ENCODE measurements at places on chromosomes 2 and 18.

GRCh38 chr18:10247742-10248082 is 206.7 kb upstream of the APCDD1 start:
- DNase-seq: no peak

DNA sequence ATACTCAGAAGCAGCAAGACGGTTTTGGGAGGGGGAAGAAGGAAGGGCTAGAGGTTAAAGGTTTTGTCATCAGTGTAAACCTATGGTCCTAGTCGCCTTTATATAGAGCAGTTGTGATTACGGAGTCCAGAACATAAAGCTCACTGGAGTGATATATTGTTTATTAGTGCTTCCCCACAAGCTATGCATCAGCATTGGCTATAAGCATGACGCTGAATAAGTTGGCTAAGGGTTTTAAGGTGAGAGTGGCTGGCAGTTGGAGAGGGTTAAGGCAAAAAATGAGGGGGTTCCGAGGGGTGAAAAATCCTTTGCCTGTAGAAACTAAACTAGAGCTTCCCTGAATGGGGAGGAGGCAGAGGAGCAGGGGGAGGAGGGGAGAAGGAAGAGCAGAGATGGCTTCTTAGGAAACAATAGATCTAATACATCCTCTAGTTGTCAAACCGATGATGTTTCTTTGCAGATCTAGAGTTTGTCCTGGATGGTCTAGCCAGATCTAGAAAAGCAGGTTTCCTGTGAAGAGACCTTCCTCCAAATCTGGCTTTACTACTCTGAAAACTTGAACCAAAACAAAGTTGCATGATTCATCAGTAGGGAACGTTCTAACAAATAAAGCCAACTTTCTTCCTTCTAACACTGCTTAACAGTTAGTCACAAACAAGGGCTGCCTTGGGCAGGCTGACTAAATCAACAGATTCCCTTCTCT is 2.5 kb downstream of the KLF7 start:
- DNase-seq: no peak

- no peak for DNase-seq
Observed at GRCh38 chr2:205651719-205652118, 30.6 kb upstream of the NRP2 start.

- no peak for DNase-seq
Observed at GRCh38 chr2:189096769-189097447, 82.7 kb downstream of the COL5A2 start.

DNA sequence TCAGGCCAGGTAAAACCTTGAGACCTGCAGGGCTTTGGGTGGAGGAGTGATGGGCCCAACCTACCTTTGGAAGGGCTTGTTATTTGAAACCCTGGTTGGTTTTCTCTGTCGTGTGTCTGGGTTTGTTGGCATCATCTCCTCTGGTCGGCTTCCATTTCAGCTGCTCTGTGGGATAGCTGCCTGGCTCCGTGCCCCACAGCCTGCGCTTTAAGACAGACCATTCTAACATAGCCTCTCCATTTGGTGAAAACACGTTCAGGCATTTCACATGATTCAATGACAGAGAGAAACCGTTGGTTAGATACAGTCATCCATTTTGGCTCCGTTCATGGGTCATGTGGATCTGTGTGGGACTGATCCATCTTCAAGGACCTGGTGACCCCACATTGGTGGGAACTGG is 37.0 kb upstream of the LYPD6B start:
- no peak for DNase-seq

GRCh38 chr18:32607816-32608215 is 137.1 kb upstream of the GAREM1 start:
- DNase-seq: no peak

- DNase-seq: no peak
Observed at GRCh38 chr18:2240311-2240705, 331.0 kb downstream of the METTL4 start.

DNA sequence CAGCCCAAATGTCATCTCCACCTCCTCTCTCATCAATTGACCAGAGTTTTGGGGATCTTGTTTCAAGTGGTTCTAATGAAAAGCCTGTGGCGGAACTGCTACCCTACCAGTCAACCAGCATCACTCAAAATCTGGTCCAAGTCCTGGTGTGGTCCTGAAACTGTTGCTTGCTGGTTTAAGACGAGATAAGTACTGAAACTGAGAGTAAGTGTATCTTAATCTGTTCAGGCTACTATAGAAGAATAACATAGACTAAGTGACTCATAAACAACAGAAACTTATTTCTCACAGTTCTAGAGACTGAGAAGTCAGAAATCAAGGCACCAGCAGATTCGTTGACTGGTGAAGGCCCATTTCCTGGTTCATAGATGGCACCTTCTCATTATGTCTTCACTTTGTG is 879 bp upstream of the GALNT5 start:
- DNase-seq: no peak

GRCh38 chr2:157868993-157869392 is 7.1 kb downstream of the ACVR1 start:
- no peak for DNase-seq

DNA sequence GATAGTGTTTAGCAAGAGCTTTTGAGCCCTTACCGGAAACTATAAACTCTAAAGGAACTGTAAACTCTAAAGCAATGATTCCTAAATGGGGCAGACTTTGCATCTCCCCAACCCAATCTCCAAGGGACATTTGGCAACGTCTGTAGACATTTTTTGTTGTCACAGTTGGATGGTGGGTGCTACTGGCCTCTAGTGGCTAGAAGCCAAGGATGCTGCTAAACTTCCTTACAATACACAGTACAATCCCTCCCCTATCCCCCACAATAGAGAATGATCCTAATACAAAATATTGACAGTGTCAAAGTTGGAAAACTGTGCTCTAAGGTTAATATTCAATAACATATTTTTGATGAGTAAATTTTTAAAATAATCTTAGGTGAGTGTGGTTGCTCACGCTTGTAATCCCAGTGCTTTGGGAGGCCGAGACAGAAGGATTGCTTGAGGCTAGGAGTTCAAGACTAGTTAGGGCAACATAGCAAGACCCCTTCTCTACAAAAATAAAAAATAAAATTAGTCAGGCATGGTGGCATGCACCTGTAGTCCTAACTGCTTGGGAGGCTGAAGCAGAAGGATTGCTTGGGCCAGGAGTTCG is 66.7 kb downstream of the PTPN4 start:
- DNase-seq: no peak

- DNase-seq: no peak
Observed at GRCh38 chr2:232894746-232895145, 24.7 kb downstream of the SNORC start.

- no peak for DNase-seq
Observed at GRCh38 chr2:109500910-109501309, 112.9 kb downstream of the SEPTIN10 start.

DNA sequence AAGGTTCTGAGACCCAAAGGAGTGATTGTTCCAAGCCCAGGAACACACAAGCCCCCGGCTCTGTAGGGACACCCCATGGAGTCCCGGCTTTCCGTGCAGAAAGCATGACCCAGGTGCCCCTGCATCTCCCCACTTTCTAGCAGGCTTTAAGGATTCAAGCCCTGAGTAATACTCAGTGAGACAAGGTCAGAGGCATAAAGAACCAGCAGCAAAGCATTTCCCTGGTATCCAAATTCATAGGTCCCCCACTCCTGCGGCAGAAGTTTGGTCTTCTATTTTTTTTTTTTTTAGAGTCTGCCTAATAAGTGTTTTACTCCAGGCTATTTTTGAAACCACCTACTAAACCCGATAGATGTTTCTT is 16.3 kb downstream of the TSHZ1 start:
- no peak for DNase-seq

GRCh38 chr2:207135340-207135739 is 30.4 kb downstream of the KLF7 start:
- no peak for DNase-seq

DNA sequence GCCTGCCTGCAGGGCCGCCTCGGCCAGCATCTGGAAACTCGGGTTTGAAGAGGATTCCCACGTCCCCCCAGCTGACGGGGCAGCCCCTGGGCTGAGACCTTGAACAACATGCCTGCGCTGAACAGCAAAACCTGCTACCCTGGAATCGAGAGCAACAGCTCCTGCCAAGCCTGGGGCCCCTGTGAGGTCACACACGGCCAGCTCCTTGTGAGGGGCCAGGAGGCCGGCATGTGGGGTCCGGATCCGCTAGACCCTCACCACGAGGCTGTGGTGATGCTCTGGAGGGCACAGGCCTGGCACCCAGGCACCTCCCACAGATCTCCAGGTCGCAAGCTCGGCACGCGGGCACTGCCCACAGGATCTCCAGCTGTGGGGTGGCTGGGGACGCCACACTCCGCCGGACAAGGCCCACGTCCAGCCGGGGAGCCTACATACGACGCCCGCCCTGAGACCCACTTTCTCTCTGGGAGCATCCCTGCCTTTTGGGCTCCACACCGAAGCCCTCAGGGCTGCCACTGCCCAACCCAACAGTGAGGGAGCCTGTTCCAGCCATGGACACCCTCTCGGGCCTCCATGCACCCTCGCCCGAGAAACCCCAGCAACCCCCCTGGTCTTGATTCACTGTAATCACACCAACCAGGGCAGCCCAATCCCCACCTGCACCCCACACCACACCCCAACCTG is 34.1 kb downstream of the SLC66A2 start:
- no peak for DNase-seq

GRCh38 chr2:203811491-203812221 is 55.9 kb upstream of the CTLA4 start:
- peak; percentile 63 for DNase-seq

GRCh38 chr2:144718376-144718775 is 198.5 kb upstream of the ZEB2 start:
- no peak for DNase-seq

GRCh38 chr2:24015562-24016375 is 5.9 kb downstream of the MFSD2B start:
- no peak for DNase-seq

- peak; percentile 58 for DNase-seq
Observed at GRCh38 chr2:9565436-9566153, 10.0 kb upstream of the ADAM17 start.

DNA sequence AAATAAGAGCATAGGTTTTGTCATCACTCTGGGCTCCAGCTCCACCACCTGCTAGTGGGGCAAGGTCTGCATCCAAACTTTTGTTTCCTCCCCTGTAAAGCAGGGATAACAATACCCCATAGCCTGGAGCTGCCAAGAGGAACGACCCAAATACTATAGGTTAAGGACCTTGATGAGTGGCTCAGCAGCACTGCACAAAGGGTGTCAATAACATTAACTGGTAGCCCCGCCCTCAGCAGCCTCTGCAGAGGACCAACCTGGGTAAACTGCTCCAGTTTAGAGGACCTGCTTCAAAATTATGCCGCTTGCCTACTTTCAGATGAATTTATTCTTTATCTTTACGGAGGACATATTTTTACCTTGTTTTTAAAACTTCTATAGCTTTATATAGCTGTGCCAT is 65.8 kb upstream of the RIOK3 start:
- no peak for DNase-seq

GRCh38 chr2:210577263-210578071 is 21.1 kb downstream of the CPS1 start:
- DNase-seq: no peak

GRCh38 chr2:44955593-44956392 is 14.3 kb downstream of the SIX3 start:
- peak; percentile 67 for DNase-seq

DNA sequence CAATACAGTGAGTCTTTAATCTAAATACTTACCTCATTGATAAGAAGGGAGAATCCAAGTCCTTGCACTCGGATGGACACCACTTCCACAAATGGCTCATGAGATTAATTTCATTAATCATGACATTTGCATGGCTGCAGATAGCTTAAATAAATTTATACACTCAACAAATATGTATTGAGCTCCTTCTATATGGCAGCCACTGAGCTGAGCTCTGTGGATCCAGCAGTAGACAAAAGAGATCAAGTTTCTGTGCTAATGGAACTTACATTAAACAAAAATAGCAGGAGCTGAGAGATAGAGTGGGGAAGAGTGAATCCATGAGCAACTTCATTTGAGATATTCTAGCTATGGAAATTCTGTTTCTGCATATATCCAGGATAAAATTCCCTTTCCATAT is 44.4 kb downstream of the RAB27B start:
- DNase-seq: no peak

- DNase-seq: no peak
Observed at GRCh38 chr18:79424880-79425568, 29.3 kb downstream of the NFATC1 start.

DNA sequence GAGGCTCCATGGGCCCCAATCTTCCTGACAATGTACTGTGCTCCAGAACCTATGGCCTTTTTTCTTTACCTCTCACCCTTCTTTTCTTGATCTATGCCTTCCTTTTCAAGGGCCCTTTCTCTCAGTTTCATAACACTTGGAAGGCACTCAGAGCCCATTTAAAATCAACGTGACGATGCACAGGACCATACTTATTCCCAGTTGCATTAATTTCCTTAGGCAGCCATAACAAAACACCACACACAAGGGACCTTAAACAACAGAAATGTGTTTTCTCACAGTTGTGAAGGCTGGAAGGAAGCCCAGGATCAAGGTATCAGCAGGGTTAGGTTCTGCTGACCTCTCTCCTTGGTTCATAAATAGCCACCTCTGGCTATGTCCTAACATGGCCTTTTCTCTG is 414.0 kb upstream of the TNP1 start:
- no peak for DNase-seq

DNA sequence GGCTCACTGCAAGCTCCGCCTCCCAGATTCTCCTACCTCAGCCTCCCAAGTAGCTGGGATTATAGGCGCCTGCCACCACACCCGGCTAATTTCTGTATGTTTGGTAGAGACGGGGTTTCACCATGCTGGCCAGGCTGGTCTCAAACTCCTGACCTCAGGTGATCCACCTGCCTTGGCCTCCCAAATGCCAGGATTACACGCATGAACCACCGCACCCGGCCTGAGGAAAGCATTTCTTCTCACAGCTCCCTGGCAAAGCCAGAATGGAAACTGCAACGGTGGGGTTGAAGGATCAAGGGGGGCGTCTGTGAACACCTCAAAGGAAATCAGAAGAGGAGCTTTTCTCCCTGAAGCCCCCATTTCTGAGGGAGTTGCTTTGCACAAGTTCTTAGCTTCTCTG is 11.2 kb upstream of the TEX51 start:
- DNase-seq: no peak

GRCh38 chr18:70243131-70243929 is 37.8 kb upstream of the RTTN start:
- no peak for DNase-seq

DNA sequence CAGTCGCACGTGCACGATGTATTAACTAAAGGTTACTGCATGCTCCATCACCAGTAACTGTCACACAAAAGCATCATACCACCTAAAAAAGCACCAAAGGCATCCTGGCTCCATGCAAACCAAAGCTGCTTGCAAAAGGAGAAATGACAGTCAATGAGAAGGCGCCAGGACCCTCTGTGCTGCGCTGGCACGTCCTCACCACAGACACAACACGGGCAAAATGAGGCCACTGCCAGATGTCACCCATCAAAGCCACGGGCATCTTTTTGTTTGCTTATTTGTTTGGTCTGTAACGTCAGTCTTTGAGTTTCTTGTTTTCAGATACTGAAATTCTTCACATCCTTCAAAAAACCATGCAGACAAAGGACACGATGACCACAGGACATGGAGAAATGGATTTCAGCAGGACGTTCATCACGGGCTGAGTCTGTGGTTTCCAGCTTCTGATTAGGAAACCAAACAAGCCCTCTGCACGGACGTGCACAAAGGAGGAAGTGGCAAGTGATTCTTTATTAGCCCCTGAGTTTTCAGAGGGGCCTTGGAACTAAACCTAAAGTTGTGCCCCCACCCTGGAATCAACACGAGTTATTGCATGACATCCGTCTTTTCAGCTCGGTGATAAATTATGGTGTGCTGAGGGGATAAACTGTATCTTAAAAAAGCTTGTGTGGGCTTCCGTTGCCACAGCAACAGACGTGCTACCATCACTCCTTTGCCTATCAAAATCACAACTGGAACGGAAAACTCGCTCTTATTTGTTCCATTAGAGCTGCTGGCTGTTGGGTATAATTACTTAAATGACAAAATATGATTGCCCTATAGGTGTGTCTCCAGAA is 181.8 kb downstream of the EIPR1 start:
- DNase-seq: no peak

All from left ventricle myocardium inferior (tissue), 1 donor.